CD4-positive, alpha-beta T cell treated with Interleukin-17A for 1 hour (primary cell): ENCODE measurements at places on chromosomes 7 and 10.

GRCh38 chr10:124002391-124003069 is 90.9 kb downstream of the CHST15 start:
- DNase-seq = no peak

- no peak for DNase-seq
Measured at GRCh38 chr7:47588704-47589225, 6.9 kb upstream of the TNS3 start.

GRCh38 chr7:30927040-30927439 is 15.4 kb downstream of the AQP1 start:
- DNase-seq = no peak

GRCh38 chr7:144632724-144633123 is 203.1 kb downstream of the TPK1 start:
- no peak for DNase-seq

DNA sequence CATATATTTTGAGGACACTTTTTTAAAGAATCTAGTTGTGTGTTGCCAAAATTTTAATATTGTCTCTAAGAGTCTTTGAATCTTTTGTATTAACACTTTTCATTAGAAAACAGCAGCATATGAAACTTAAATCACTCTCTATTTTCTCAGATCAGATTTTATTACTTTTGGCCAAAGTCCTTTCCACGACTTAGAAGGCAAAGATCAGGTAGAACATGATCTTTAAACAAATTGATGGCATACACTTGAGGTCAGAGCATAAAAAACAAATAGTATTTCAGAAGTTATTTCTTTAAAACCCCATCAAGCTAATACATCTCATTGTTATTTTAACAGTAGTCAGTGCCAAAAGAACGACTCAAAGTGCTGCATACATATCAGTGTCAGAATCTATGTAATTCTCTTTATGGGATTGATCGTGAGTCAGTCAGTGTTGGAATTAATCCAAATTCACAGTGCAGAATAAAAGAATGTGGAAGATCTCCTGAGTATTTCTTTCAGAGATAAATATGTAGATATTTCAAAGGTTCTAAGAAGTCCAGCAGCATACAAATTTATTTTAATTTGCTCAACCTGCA is 9.6 kb upstream of the AGMO start:
- no peak for DNase-seq

DNA sequence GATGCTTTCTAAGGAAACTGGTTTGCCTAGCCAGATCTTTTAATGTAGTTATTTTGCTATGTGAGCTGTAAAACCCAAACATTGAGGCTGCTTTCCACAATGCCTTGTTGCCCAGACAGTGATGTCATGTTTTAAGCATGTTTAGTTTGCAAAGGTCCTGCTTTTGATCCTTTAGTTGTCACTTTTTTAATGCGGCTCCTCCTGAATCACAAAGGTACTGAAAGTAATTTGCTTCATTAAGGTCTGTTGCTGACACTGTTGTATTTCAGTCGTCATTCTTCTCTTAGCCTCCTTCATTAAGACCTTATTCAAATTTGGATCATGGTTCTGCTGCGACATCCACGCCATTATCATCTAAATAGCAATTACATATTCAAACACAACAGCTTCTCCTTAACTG is 10.6 kb downstream of the RPA3 start:
- no peak for DNase-seq

DNA sequence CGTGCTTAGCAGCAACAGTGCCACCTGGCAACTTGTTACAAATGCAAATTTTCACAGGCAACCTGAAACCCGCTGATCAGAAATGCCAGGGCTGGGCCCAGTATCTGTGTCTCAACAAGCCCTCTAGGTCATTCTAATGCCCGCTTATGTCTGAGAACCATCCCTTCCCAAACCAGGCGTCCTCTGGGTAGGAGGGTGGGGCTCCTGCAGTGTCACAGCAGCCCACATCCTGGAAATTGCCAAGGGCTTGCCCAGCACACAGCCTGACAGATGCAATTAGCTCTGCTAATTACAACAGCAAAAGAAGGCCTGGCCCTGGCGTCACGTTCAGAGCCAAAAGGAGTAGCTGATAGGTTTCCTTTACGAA is 15.9 kb downstream of the ITPRIP start:
- DNase-seq = peak; percentile 43

DNA sequence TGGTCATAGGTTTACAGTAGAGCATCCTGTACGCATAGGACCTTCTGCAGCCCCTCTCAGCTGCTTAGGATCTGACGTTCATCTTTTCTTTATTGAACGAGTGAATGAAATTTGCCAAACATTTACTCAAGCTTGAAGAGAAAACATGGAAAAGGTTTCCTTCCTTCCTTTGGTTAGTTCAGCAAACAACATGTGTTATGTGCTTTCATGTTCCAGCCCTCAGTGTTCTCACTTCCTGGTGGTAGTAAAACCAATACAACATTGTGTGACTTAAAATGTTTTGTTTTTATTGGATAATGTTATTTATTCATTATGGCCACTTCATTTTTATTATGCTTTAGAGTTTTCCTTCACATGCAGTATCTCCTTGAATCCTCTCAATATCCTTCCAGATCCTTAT is 1.4 kb upstream of the CDCA7L start:
- no peak for DNase-seq

DNA sequence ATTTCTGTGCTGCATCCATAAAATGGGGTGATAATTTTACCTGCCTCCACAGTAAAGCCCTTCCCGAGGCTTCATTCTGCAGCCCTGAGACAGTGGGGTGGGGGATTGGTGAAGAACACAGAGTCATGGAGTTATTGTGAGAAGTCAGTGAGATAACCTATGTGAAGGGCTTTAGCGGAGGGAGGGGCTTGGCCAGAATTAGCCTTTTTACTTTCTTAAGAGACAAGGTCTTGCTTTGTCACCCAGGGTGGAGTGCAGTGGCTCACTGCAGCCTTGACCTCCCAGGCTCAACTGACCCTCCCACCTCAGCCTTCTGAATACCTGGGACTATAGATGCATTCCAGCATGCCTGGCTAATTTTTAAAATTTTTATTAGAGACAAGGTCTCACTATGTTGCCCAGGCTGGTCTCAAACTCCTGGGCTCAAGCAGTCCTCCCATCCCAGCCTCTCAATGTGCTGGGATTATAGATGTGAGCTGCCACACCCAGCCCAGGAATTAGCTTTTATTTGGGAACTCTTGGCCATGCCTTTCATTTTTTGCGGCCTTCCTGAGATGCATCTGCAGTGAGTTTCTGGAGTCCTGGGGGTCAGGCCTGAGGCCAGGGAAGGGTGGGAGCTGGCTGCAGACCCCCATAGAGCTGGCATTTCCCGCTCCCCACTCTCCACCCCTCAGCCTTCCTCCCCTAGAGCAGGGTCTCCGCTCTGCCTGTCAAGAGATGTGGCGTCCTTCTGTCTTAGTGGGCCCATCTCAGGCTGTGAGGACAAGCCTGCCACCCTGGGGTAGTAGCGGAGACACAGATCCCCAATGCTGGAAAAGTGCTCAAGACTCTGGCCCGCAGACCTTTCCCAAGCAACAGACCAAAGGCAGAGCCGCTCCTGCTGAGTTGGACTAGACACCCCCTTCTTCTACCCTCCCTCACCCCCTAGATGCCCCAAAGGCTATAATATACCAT is 77.0 kb downstream of the ZMIZ1 start:
- DNase-seq = no peak

GRCh38 chr7:69772718-69773436 is 174.6 kb downstream of the AUTS2 start:
- DNase-seq = no peak

DNA sequence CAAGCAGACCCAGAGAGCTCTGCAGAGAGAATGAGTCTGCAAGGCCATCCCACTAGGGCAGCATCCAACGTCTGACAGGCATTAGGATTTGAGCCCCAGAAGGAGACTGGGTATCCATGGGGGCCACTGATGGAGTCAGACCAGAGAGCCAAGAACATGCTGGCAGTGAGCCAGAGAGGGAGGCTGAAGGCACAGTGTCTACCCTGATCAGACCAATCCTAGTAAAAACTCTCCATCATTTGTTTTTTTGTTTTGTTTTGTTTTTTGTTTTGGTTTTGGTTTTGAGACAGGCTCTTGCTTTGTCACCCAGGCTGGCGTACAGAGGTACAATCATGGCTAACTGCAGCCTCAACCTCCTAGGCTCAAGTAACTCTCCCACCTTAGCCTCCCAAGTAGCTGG is 133.1 kb upstream of the LYZL2 start:
- DNase-seq = no peak

- no peak for DNase-seq
Measured at GRCh38 chr7:141324870-141325269, 226.3 kb upstream of the AGK start.

GRCh38 chr10:132555648-132556575 is 18.3 kb downstream of the INPP5A start:
- no peak for DNase-seq

DNA sequence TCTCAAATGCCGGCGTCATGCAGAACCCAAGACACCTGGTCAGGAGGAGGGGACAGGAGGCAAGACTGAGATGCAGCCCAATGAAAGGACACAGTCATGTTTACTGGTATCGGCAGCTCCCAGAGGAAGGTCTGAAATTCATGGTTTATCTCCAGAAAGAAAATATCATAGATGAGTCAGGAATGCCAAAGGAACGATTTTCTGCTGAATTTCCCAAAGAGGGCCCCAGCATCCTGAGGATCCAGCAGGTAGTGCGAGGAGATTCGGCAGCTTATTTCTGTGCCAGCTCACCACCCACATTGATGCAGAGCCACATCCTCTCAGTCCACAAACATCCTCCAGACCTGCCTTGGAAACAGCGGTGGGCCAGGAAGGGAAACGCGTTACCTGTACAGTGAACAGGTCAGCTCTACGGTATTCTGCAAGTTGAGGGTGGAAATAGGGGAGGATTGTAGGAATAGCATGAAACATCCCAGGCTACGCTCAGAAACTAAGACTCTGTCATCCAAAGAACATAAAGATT is 133.1 kb upstream of the PRSS1 start:
- DNase-seq = no peak

- no peak for DNase-seq
Measured at GRCh38 chr10:24404567-24404966, 195.6 kb downstream of the KIAA1217 start.

- no peak for DNase-seq
Measured at GRCh38 chr7:137942484-137943115, 59.3 kb downstream of the CREB3L2 start.

DNA sequence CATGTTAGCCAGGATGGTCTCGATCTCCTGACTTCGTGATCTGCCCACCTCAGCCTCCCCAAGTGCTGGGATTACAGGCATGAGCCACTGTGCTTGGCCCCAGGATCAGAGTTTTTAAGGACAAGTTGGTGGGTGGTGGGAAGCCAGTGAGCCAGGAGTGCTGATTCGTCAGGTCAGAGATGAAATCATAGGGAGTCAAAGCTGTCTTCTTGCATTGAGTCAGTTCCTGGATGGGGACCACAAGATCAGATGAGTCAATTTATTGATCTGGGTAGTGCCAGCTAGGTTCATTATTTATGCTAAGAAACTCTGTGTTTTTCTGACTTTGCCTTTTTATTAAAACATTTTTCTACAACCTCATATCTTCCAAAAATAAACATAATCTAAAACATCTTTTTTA is 423.8 kb downstream of the ARL4A start:
- DNase-seq = no peak

GRCh38 chr10:125979976-125980375 is 83.6 kb downstream of the FANK1 start:
- DNase-seq = no peak

GRCh38 chr7:150371996-150372270 is 3.3 kb downstream of the REPIN1 start:
- no peak for DNase-seq
